Nephron progenitor cell (in vitro differentiated cells): ENCODE measurements at places on chromosomes 7 and 10.

GRCh38 chr7:27080844-27081436 lies 14.9 kb downstream of the HOXA1 start:
- no peak for DNase-seq

DNA sequence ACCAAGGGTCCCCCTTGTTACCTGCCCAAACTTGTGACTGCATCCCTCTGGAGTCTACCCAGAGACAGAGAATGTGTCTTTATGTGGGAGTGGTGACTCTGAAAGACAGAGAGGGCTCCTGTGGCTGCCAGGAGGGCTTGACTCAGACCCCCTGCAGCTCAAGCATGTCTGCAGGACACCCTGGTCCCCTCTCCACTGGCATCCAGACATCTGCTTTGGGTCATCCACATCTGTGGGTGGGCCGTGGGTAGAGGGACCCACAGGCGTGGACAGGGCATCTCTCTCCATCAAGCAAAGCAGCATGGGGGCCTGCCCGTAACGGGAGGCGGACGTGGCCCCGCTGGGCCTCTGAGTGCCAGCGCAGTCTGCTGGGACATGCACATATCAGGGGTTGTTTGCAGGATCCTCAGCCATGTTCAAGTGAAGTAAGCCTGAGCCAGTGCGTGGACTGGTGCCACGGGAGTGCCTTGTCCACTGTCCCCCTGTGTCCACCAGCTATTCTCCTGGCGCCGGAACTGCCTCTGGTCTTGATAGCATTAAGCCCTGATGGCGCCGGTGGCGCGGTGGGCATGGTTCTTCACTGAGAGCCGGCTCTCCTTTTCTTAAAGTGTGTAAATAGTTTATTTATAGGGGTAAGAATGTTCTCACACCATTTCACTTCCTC lies 19.4 kb upstream of the SH2D4B start:
- no peak for DNase-seq

DNA sequence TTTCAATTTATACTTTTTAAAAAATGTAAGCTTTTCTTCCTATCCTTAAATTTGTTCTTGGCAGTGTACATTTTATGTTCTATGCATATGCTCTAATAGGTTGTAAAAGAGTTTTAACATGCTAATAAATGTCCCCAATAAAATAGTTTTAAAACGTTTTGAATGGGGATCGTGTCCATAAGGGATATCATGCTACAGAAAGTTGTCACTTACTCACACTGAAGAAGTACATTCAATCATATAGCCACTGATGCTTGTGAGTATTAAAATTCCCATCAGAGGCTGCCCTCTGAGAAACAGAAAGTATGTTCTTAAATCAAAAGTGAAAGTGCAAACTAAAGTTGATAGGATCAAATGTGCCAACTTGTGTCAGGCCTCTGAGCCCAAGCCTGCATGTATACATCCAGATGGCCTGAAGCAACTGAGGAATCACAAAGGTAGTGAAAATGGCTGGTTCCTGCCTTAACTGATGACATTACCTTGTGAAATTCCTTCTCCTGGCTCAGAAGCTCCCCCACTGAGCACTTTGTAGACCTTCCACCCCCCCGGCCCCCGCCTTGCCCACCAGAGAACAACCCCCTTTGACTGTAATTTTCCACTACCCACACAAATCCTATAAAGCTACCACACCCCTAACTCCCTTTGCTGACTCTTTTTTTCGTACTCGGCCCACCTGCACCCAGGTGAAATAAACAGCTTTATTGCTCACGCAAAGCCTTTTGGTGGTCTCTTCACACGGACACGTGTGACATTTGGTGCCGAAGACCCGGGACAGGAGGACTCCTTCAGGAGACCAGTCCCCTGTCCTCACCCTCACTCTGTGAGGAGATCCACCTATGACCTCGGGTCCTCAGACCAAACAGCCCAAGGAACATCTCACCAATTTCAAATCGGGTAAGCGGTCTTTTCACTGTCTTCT lies 877 bp upstream of the NOD1 start:
- no peak for DNase-seq

- DNase-seq: no peak
These were observed 26.8 kb downstream of the TSPAN15 start for GRCh38 chr10:69477968-69478597.

DNA sequence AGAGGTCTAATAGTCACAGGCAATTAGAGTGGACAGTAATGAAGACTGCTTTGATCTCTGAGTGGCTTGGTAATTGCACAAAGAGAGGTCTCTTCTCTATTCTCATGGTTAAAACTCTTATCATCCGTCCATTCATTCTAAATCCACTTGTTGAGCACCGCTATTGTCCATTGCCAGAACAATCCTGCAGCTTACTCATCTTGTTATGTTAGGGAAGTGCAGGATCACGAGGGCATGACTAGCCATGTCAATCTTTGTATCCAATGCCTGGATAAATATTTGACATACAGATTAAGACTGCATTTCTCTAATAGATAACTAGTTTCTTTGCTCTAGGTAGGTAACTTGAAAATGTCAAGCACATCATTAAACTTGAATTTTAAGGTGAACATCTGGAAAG lies 14.9 kb downstream of the SFTPD start:
- DNase-seq: no peak

- no peak for DNase-seq
These were observed 583.2 kb downstream of the GATA3 start for GRCh38 chr10:8637640-8638039.

GRCh38 chr7:41679566-41679965 lies 23.3 kb downstream of the INHBA start:
- no peak for DNase-seq

DNA sequence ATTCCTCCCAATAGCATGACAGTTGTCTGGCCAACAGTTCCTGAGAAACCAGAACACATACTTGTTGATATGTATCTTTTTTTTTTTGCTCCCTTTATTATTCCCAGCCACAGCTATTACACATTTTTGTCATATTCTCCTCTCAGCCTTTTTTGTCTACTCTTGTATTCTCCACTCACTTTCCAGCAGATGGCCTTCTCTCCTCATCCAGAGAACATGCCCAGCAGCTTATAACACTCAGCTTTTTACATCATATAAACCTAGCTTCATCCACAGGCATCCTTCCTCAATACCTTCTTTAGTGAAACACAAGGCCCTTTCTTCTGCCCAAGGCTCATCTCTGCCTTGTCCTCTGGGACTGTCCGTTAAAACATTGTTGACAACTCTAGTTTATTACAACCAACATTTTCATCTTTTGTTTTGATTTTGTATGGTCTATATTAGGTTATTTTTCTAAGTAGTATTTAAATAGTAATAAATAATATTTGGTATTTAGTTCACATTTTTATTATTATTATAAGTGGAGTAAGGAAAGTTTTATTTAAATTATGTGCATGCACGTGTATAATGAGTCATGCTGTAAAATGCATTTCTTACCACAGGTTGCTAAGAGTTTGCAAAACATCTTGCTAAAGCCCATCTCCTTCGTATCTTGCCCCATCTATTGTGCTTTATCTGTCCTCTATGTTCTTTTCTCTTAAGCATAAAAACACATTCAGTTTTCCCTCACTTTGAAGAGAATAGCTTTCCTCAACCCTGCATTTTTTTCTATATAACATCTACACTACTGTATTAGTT lies 101.5 kb downstream of the ORC5 start:
- no peak for DNase-seq

DNA sequence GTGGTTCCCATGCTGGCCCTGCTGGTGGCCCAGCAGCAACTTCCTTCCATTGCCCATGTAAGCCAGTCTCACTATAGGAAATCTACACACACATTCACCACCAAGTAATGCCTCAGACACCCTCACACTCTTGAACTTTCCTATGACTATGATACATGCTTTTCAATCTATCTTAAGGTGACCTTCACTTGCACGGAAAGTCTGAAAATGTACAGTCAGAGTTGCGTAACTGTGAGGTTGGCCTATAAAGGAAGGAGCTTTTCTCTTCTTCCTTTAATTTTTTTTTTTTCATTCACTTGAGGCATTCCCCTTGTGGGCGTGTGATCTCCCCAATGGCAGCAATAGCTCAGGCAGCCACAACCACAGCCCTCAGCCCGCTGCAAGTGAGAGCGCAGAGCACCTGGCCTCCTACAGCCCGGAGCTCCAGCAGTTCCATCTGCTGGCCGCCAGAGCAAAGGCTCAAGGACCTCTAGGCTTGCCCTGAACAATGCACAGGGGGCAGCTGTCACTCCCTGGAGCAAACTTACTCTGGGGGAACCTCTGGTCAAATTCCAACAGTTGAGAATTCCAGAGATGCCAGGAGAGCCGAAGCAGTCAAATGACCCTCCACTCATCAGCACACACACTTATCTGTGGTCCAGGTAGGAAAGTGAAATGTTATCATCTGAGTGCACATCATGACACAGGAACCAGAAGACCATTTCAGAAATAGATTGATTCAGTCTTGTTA lies 123.1 kb upstream of the ADO start:
- no peak for DNase-seq

GRCh38 chr7:27963056-27963455 lies 217.5 kb downstream of the JAZF1 start:
- DNase-seq: no peak

- no peak for DNase-seq
These were observed 73.5 kb downstream of the SEMA3E start for GRCh38 chr7:83575436-83575835.

GRCh38 chr10:65306201-65306600 lies 1619.6 kb upstream of the LRRTM3 start:
- DNase-seq: no peak

DNA sequence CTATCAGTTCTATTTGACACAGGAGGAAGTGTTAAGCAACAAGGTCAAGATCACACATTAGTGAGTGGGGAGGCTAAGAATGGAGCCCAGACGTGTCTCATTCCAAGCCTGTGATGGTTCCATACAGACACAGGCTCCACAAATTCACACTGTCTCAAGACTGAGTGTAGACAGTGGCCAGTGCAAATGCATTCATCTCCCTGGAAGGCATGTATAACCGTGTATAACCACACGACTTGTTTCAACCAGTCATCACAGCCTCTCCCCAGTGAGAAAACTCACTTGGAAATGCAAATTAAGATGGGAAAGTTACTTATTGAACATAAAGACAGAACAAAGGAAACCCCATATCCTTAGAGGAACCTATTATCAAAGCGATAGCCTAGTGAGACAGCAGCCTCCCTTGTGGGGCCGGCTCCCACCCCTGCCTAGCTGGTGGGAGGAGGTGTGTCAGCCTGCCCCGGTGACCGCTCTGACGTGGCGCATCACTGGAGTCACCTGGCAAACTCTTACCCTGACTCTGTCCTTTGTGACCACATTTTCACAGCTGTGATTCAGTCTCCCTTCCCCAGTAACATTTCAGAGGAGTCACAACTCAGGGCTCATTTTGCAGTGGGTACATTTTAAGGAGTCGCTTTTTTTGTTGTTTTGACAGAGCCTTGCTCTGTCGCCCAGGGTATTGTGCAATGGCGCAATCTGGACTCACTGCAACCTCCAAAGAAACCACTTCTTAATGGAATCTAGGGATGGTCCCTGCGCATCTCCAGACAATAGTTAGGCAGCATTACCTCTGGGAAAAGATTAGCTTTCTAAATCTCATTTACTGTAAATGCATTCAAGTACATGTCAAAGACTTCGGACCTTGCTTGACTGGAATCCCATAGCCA lies 126.6 kb upstream of the PARD3 start:
- no peak for DNase-seq

GRCh38 chr7:144508702-144509101 lies 105.2 kb upstream of the NOBOX start:
- no peak for DNase-seq

- peak; percentile 23 for DNase-seq
These were observed 97.2 kb downstream of the COBL start for GRCh38 chr7:51219261-51219988.
